ENCODE measurements at places on chromosomes 3 and 15.
A peak's percentile ranks its signal among the peaks of the same experiment; 100 is the strongest.

DNA sequence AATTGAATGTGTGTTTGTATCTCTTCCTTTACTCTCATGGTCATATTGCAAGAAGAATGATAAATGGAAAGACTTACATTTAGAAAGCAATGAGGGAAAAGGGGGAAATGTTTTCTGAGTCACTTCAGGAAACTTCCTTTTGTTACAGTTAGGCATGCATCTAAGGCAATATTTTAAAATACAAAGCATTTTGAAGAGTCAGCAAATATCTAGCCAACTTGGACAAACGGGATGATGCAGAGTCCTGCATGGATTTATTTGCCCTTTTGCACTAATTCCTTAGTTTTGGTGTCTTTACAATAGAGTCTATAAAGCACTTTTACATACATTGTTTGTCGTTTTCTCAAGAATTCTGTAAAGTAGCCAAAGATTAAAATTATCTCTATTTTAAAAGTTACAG is 286.2 kb upstream of the UBE2E2 start:
- DNase-seq = no peak

DNA sequence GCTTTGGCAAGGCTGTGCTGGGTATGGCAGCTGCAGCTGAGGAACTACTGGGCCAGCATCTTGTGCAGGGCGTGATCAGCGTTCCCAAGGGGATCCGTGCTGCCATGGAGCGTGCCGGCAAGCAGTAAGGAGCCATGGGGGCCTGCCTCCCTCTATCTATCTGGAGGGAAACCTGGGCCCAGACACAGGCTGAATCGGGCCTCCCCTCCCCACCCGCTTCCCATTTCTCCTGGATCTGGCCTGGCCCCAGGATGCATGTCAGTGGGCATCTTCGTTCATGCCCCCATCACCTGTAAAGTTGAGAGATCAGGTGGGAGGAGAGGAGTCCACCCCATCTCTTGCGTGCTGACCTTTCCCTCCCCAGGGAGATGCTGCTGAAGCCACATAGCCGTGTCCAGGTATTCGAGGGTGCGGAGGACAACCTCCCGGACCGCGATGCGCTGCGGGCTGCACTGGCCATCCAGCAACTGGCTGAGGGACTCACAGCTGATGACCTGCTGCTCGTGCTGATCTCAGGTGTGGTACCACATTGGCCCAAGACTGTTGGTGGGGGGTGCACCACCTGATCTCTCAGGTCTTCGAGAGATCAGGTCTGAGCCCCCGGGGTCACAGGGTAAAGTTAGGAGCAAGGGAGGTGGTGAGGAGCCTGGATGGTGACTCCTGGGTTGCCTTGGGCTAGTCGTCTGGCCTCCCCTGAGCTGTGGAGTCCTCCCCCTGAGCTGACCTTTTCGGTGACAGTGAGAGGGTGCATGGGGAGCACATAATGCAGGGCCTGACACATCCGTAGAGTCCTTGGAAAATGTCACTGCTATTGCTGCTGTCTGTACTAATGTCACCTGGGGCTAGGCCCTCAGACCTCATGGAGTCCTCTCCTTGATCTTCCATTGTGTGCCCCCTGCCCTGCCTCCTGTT is 3.2 kb downstream of the GLYCTK start:
- no peak for DNase-seq

GRCh38 chr3:122024800-122025199 is 2.8 kb upstream of the ILDR1 start:
- DNase-seq = no peak

DNA sequence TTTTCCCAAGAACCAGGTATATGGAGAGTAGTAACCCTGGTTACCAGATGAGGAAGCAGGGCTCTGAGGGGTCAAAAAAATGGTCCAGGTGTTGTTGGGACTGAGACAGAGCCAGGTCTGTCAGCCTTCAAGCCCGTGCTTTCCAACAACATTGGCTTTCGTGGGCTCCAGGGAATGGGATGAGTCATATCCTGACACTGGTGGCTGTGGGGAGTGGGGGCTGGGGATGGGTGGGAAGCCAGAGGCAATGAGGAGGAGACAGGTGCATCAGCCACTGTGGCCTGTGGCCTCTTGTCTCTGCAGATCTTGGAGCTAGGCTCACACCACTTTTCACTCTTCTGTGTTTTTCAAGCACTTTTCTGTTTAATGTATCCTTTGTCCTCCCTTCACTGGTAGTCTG is 38.2 kb downstream of the CORO2B start:
- no peak for DNase-seq

- peak; percentile 60 for DNase-seq
These were observed 64.2 kb upstream of the MYZAP start for GRCh38 chr15:57527382-57528091.

GRCh38 chr15:41160639-41161315 is 44.7 kb upstream of the INO80 start:
- no peak for DNase-seq

DNA sequence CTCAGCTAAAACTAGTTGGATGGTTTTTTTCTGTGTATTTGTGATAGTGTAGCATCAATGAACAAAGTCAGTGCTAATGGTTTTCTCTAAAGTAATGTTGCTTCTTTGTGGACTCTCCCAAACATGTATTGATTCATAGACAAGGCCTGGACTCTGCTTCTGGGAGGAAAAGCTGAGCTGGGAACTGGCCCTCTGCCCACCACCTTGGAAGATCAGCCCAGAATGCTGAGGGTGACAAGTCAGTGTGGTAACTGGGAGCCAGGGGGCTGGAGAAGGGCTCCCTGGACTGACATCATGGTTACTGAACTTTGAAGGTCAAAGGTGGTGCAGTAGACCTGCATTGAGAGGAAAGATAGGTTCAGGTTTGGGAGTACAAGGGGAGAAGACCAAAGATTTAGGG is 3.0 kb downstream of the ARHGAP31 start:
- DNase-seq = no peak

GRCh38 chr15:73737535-73737934 is 15.6 kb downstream of the INSYN1 start:
- DNase-seq = no peak

- no peak for DNase-seq
These were observed 154.9 kb downstream of the SSR3 start for GRCh38 chr3:156400062-156400461.

- no peak for DNase-seq
These were observed 24.2 kb upstream of the C15orf39 start for GRCh38 chr15:75177360-75178071.

GRCh38 chr3:187994221-187995042 is 159.5 kb upstream of the LPP start:
- peak; percentile 63 for DNase-seq

DNA sequence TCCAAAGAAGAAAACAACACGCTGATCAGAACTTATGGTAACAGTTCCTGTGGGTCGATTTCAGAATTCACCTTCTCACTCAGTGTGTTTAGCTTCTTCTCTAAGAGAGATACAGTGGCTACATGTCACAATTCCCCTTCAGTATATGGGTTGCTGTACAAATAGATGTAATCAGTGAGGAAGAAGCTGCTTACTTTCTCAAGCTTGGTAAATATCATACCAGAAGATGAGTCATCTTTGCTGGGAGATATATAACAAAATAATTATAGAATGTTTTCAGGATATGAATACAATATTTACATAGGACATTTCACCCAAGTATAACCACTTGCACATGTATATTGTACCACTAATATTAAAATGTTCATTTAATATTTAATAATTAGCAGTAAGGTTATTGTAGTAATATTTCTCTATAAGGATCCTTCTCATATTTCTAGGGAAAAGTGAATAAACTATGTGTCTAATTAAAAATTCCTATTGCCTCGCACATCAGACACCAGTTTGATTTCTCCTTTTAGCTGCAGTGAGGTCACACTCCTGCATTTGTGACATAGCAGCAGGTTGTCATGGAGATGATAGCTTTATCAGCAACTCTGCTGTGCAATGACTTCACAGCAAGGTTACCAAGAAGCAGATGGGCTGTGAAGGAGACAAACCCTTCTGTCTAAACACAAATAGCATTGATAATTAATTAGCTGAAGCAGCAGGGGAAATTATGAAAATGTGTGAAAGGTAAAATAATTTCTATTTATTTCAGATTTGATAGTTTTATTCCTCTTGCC is 211.4 kb downstream of the TUSC7 start:
- DNase-seq = no peak

- DNase-seq = no peak
These were observed 356.2 kb downstream of the OCA2 start for GRCh38 chr15:27742751-27743477.

- DNase-seq = no peak
These were observed 5.6 kb downstream of the TERC start for GRCh38 chr3:169759256-169759655.

DNA sequence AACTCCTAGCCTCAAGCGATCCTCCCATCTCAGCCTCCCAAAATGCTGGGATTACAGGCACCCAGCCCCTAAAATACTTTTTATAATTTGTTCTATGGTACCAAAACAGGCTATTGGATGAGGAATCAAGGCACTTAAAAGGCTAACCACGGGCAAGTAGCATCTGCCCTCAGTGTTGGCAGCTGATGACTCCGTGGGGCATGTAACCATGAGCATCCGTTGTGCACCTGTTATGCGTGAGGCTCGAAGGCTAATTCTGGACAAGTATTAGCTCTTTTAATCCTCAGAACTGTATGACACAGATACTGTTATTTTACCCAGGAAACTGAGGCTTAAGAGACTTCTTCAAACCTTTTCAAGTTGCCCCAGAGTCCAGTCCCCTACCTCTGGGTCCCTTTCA is 10.2 kb downstream of the WDR73 start:
- no peak for DNase-seq

- DNase-seq = no peak
These were observed 510.8 kb upstream of the MCTP2 start for GRCh38 chr15:93720607-93721006.

GRCh38 chr15:74138642-74139041 is 8.3 kb downstream of the ISLR2 start:
- DNase-seq = no peak

- DNase-seq = no peak
These were observed 8.3 kb downstream of the LMCD1 start for GRCh38 chr3:8509961-8510360.

GRCh38 chr15:29128671-29129070 is 141.0 kb downstream of the NSMCE3 start:
- no peak for DNase-seq

DNA sequence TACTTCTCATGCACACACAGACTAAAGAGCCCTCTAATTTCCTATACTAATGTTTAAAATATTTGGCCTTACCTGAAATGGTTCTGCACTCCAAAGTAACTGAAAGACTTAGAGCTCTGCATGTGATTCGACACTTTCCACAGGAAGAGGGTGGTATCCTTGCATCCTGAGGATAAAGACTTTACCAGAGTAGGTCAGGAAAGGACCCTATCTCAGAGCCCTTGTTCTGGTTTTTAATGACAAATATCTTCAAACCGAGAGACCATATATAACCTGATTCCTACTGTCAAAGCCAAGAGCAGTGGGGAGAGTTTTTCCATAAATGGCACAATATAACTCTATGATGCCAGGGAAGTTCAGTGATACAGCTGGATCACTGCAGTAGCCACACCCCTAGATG is at the start of gene GP5:
Gene GP5 (minus strand): TSS at position 101 of the 400 bp plus-strand sequence. CDS start 984 bp downstream, outside the sequence.
- no peak for DNase-seq

- no peak for DNase-seq
These were observed 16.8 kb upstream of the ABHD2 start for GRCh38 chr15:89071471-89071870.

GRCh38 chr3:170477395-170477794 is 58.7 kb downstream of the CLDN11 start:
- DNase-seq = no peak

DNA sequence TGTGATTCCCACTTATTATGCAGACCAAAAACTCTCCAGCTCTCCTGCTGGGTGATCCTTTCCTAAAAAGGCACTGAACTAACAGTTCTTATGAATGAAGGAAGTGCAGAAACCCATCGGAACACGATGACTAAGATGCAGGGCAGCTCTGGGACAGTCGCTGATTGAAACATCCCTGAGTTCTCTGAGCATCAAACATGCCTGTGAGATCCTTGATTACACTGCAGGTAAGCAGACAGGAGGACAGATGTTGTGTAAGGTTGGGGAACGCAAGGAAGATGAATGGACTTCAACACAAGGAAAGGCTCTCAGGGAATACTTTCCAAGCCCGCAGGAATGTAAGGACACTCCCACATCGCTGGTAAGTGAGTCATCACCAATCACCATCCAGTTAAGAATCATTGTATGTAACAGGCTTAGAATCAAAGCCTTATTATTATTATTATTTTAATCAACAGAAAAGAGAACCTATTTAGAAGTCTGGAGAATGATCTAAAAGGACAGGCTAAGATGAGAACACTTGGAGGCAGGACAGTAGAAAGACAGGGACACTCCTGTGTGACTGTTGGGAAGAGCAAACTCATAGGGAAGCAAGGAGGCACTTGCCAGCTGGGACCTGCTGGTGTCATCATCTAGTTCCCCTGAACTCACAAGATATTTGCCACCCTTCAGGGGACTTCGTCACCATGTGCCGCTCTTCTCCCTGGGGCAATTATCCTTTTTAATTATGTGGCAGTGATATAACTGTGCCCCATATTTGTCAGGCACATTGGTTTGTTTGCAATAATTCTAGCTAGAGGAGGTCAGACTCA is 26.0 kb downstream of the TMEM158 start:
- peak; percentile 74 for DNase-seq

Data from foreskin melanocyte (primary cell).